ENCODE measurements at places on chromosomes 2 and 18. TPM values are rescaled to one million over a fixed set of nuclear protein-coding genes. Genes with fewer than 3 reads are reported as not detected.
A peak's percentile ranks its signal among the peaks of the same experiment; 100 is the strongest.

ANKRD30B gene
- total RNA-seq, result not detected

ABCG5 gene
- not detected for total RNA-seq

SPP2 gene
- total RNA-seq, result not detected

- H3K27me3 ChIP-seq, result no peaks in the 10 kb centered on the region
- no peaks in the 10 kb centered on the region for H3K4me1 ChIP-seq
- H3K27ac ChIP-seq, result no peak overlapping the region
- no peak overlapping the region for H3K4me3 ChIP-seq
- DNase-seq, result peak; percentile 12
Measured at GRCh38 chr2:79935771-79936657, 368.5 kb downstream of the LRRTM1 start.

GRCh38 chr18:60027397-60027796 is 127.6 kb downstream of the PMAIP1 start:
- H3K27me3 ChIP-seq, result no peaks in the 10 kb centered on the region
- no peaks in the 10 kb centered on the region for H3K4me1 ChIP-seq
- H3K36me3 ChIP-seq, result no peaks in the 10 kb centered on the region
- no peak for DNase-seq
- H3K27ac ChIP-seq, result no peak overlapping the region

- H3K4me3 ChIP-seq, result no peak overlapping the region
- no peak overlapping the region for H3K27ac ChIP-seq
- no peak for DNase-seq
- H3K36me3 ChIP-seq, result no peaks in the 10 kb centered on the region
- H3K27me3 ChIP-seq, result peaks cover 3% of the 10 kb centered on the region
Measured at GRCh38 chr2:225064362-225064761, 22.1 kb upstream of the DOCK10 start.

DNA sequence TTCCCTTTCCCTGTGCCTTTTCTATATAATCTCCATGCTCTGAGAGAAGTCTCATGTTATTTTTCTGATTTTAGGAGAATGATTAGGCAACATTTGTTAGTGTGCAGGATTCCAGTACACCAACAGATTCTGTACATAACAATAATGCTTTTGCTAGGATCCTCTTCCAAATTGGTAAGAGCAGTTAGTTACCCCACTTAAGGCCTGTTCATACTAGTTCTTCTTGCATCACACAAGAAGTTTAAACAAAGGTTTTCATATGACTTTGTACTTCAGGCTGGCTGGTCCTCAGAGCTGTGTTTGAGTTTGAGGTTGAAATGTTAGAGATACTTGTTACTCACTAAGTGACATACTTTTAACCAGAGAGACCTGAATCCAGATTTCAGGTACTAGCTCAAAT is 686.9 kb upstream of the NRXN1 start:
- no peaks in the 10 kb centered on the region for H3K4me1 ChIP-seq
- no peak overlapping the region for H3K27ac ChIP-seq

DNA sequence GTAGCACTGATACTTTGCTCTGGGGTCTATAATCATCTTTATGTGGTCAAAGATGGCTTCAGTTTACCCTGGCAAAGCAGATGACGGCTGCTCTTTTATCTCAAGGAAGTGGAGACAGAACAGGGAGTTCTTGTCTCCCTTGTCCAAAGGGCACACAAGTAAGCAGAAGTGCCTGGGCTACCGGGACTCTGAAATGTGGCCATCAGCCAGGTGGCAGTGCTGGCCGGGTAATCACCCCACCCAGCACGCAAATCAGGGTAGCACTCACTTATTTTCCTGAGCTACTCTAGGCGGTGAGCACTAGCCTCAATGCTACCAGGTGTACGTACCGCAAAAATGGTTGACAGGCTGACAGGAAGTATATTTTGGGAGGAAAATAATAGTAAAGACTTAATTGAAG is 119.7 kb upstream of the ETAA1 start:
- H3K4me3 ChIP-seq, result no peak overlapping the region
- no peaks in the 10 kb centered on the region for H3K36me3 ChIP-seq
- H3K27me3 ChIP-seq, result no peaks in the 10 kb centered on the region
- H3K27ac ChIP-seq, result no peak overlapping the region
- no peak for DNase-seq
- H3K4me1 ChIP-seq, result peaks cover 3% of the 10 kb centered on the region

DNA sequence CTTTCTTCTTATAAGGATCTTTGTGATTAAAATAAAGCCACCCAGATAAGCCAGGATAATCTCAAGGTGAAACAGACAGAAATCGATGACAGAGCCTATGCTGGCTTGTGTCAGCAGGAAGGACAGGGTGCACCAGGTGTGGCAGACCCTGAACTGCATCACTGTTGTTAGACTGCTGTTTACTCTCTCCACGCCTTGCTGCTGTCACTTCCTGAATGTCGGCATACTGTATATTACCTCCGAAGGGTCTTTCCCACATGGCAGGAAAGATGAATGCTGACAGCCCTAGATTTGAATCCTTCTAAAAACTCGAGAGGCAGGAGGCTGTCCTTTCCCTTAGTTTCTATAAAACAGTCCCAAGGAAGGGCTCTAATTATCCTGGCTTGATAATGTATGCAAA is 18.9 kb upstream of the TMEM163 start:
- no peak overlapping the region for H3K4me3 ChIP-seq
- H3K27ac ChIP-seq, result no peak overlapping the region
- H3K36me3 ChIP-seq, result no peaks in the 10 kb centered on the region
- no peak for DNase-seq

DNA sequence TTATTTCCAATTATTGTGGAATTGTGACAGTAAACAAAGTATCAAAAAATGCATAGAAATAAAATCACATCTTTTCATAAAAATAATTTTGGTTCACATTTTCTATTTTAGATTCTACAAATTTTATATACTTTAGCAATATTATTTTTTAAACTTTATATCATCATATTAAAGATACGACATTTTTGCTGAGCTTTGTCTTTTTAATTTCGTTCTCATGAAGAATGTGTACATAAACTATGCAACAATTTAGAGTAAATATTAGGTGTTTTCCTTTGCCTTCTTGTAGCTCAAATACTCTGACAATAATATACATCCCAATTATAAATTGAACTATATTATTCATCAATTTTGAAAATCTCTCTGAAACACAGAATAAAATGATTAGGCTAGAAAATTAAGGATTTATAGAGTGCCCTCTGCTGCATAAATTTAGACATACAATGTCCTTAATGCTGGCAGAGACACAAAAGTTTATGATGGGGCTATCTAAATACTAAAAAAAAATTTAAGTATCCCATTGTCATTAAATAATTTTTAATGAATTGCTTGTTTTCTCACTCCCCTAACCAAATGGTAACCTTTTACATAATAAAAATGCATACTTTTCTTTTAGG is 45.7 kb downstream of the CCDC102B start:
- no peaks in the 10 kb centered on the region for H3K36me3 ChIP-seq
- H3K27me3 ChIP-seq, result no peaks in the 10 kb centered on the region
- no peak overlapping the region for H3K27ac ChIP-seq
- no peak overlapping the region for H3K4me3 ChIP-seq

- no peaks in the 10 kb centered on the region for H3K4me1 ChIP-seq
- no peaks in the 10 kb centered on the region for H3K27me3 ChIP-seq
- no peak overlapping the region for H3K27ac ChIP-seq
- H3K36me3 ChIP-seq, result no peaks in the 10 kb centered on the region
- DNase-seq, result no peak
Measured at GRCh38 chr2:106596844-106597243, 109.7 kb downstream of the CD8B2 start.

DNA sequence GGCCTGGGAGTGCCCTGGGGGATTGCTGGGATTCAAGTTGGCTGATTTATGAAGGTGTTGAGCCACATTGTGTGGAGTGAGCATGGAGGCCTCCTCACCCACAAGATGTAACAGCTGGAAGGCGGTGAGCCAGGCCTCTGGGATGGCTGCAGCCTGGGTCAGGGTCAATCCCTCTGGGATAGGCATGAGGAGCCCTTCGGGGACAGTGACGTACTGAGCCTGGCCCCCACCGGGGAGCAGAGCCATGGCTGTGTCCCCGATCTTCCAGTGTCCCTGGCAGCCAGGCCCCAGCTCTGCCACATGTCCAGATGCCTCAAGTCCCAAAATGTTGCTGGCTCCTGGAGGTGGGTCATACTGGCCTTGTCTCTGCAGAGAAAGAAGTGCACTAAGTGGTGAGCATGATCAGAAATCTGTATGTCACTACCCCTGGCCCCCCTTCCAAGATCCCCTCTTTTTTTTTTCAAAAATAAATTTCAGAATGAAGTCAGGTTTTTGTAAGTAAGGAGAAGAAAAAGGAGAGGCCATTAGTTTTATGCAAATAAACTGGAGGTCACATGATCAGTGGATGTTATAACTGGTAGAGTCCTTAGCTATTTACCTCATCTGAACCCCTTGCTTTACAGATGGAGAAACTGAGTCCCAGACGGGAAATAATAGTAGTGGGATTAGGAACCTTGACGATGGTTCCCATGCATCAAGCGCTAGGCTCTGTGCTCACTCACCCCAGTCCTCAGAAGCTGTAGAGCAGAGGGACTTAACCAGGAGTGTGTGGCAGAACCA is 1.7 kb downstream of the TP53I3 start:
- peaks cover 7% of the 10 kb centered on the region for H3K36me3 ChIP-seq
- no peak for DNase-seq
- peaks cover 16% of the 10 kb centered on the region for H3K4me1 ChIP-seq
- H3K27me3 ChIP-seq, result no peaks in the 10 kb centered on the region
- H3K27ac ChIP-seq, result peak overlapping the region; percentile 14
- no peak overlapping the region for H3K4me3 ChIP-seq

- no peak for DNase-seq
- H3K27me3 ChIP-seq, result no peaks in the 10 kb centered on the region
- H3K27ac ChIP-seq, result no peak overlapping the region
Measured at GRCh38 chr2:24451805-24452501, 39.1 kb upstream of the NCOA1 start.

GRCh38 chr2:119106301-119106897 is 52.2 kb downstream of the C1QL2 start:
- H3K4me3 ChIP-seq, result no peak overlapping the region
- no peaks in the 10 kb centered on the region for H3K36me3 ChIP-seq
- no peaks in the 10 kb centered on the region for H3K4me1 ChIP-seq
- DNase-seq, result no peak
- H3K27me3 ChIP-seq, result no peaks in the 10 kb centered on the region
